ENCODE measurements at places on chromosomes 5 and 9.
A peak's percentile ranks its signal among the peaks of the same experiment; 100 is the strongest.

- no peak for DNase-seq
Observed at GRCh38 chr5:76763136-76763535, 47.2 kb downstream of the F2R start.

DNA sequence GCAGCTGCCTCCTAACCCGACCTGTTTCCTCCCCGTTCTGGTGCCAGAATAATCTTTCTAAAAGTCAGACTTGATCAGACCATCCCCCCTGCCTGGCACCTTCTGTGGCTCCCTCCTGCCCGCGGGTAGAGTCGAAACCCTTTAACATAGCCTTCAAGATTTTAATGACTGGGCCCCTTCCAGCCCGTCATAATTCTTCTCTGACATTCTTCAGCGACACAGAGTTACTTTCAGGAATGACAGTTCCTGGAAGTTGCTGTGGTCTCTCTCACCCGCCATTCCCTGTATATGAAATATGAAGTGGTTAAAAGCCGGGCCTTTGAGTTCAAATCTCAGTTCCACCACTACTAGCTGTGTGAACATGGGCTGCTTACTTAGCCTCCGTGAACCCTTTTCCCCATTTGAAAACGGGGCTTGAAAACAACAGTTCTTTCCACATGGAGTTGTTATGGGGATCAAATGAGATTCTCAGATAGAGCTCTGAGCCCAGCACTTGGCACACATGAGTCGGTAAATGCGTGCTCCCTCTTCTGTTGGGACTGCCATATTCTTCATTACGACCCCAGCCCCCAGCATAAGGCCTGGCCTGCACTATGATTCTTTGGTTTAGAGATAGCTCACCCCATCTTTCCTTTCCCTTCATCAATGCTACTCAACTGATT is 737 bp downstream of the NANS start:
- no peak for DNase-seq

GRCh38 chr9:37956904-37957663 is 53.2 kb upstream of the SLC25A51 start:
- no peak for DNase-seq

DNA sequence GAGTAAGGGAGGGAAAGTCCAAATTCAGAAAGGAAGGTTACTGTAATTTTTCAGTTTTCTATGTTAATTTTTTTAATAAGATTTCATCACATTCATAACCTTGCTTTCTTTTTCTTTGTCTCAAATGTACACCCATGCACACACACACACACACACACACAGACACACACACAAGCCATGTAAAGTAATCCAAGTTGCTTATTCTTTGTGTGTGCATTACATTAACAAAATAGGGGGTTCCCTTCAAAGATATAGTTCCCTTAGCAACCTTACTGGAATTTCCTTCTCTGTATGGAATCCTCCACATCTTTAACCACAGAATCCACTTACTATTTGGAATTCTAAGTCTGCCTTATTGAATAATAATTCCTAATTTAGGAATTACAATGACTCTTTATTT is 32.7 kb downstream of the ZNF366 start:
- DNase-seq: no peak

- no peak for DNase-seq
Observed at GRCh38 chr9:71746023-71746757, 22.1 kb downstream of the CEMIP2 start.

GRCh38 chr5:151199581-151200185 is 24.2 kb downstream of the CCDC69 start:
- DNase-seq: peak; percentile 51

DNA sequence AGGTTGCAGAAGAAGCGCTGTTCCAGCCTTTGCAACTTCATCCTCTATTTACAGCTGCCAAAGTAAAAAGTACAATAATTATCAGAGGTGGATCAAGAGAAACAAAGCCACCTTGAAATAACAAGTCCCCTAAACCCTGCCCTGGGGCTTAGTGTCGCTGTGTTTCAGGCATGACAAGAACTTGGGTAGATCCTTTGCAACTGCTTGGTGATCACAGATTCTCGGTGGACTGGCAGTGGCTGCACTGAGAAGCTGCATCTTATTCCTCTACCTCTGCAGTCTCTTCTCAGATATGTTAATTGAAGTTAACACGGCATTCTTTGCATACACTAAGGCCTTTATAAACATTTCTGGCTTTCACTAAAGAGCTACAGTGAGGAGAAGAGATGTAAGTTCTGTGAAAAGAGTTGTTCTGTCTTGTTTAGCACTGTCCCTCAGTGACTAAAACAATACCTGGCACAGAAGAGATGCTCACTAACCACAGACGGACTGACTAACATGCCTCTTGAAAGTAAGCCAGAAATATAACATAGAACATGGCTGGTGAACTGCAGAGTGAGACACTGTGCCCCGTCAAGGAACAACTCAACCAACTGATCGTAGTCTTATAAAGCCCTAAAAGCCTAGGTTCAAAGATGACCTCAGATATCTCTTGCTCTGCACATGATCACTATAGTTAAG is 144.2 kb downstream of the MLLT3 start:
- DNase-seq: no peak

GRCh38 chr5:10111571-10111970 is 138.1 kb downstream of the ATPSCKMT start:
- no peak for DNase-seq

GRCh38 chr5:128532127-128532526 is 5.9 kb downstream of the FBN2 start:
- DNase-seq: no peak

DNA sequence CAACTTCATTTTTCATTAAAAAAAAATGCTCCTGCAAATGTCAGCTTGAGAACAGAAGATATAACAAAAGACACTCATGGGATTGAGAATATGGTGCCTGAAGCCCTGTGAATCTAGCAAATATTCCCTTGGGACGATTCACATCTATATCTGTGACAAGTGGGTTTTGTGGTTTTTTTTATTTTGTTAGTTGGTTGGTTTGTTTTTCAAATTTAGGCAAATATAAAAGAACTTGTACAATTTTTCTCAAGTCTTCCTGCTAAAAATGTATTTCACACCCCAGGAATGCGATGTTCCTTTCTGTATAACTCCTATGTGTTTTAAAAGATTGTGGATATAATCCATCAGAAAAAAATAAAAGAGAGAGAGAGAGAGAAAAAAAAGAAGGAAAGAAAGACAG is 1061.8 kb upstream of the ARRDC3 start:
- DNase-seq: no peak

DNA sequence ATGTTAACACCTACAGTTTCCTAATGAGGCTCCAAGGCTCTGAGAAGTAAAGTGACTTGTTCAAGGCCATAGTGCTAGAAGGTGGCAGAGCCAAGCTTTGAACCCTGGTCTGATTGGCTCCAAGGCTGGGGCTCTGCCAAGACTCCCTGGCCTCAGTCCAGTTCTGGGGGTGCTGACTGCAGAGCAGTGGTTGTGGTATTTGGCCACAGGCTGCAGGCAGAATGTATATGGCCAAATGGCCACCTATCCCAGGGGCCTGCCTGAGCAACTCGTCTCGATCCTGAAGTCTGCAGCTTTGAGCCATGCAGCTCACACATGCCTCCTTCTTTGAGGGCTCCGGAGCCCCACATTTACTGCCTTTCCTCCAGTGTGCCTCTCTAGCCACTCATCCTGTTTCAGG is 9.7 kb upstream of the NEK6 start:
- no peak for DNase-seq

DNA sequence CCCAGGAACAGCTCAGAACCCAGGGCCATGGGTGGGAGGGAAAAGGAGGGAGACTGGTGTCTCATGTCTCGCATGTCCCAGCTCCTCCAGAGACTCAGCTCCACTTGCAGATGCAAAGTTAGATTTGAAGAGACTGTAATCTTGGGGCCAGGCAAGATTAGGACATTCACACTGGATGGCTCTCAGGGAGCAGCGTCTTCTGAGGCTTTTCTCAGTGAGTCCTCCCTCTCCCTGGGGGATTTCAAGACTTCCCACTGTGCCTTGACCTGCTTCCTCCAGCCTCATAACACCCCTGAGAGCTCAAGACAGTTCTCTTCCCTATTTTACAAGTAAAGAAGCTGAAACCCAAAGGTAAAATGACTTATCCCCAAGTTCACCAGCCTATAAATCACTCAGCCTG is 10.5 kb upstream of the TCOF1 start:
- no peak for DNase-seq

- DNase-seq: no peak
Observed at GRCh38 chr5:126692971-126693370, 84.0 kb upstream of the LMNB1 start.

- no peak for DNase-seq
Observed at GRCh38 chr5:34564710-34565235, 91.4 kb upstream of the RAI14 start.

GRCh38 chr5:174951151-174951780 is 226.9 kb downstream of the MSX2 start:
- DNase-seq: no peak

DNA sequence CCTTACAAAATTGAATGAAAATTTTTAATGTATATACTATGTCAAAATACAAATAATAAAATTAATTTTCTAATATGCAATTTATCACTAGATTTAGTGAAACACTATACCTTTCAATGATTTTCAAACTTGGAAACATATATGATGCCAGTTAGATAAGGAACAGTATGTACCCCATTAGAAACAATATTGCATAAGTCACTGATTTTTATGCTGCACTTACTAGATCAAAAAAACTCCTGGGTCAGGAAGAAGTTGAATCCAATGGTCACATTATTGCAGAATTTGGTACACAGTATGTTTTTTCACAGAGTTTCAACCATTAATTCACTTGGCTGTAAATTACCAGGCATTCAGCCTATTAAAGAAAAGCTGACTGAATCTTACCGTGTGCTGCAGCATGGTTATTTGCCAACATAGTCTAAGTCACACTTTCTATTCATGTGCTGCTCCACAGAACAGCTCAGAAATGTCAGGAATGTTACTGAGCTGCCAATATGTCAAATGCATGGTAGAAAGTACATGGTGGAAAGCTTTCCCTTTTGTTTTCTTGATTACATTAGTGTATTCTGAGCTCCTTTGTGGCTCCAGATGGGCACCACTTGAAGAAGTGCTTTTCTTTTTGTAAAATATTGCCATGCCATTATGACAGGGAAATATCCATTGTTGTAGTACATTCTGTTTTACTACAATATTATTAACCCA is 9.9 kb upstream of the PRR16 start:
- no peak for DNase-seq
